Fibroblast of skin of back (primary cell): ENCODE measurements at places on chromosomes 16 and 17.

- peak; percentile 1 for DNase-seq
Observed at GRCh38 chr16:5604770-5605169, 507.2 kb upstream of the EEF2KMT start.

DNA sequence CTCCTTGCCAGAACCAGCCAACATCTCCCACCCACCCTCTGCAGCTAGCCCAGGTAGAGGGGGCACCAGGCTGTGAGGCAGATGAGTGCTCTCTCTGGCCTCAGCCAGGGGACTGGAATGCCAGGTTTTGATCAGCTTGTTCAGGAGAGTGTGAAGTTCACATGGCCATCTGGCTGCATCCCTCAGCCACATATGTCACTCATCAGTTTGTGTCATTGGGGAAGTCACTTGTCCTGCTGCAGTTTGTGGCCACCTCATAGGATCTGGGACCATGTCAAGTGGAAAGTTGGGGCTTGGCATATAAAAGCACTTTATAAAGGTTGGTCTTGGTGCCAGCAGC, 147.6 kb downstream of the SOCS1 start:
- DNase-seq: no peak

DNA sequence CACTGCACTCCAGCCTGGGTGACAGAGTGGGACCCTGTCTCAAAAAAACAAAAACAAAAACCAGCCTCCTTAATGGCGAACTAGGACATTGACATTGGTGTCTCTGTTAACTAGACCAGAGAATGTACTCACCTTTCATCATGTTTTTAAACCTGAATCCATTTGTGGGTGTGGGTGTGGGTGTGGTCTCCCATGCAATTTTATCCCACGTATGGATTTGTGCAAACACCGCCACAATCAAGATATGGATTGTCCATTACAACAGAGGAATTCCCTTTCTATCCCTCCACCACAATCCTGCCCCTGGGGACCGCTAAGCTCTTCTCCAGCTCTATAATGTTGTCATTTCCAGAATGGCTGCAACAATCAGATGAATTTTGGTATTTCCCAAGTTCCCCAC, 49.9 kb downstream of the DNAH17 start:
- DNase-seq: no peak

DNA sequence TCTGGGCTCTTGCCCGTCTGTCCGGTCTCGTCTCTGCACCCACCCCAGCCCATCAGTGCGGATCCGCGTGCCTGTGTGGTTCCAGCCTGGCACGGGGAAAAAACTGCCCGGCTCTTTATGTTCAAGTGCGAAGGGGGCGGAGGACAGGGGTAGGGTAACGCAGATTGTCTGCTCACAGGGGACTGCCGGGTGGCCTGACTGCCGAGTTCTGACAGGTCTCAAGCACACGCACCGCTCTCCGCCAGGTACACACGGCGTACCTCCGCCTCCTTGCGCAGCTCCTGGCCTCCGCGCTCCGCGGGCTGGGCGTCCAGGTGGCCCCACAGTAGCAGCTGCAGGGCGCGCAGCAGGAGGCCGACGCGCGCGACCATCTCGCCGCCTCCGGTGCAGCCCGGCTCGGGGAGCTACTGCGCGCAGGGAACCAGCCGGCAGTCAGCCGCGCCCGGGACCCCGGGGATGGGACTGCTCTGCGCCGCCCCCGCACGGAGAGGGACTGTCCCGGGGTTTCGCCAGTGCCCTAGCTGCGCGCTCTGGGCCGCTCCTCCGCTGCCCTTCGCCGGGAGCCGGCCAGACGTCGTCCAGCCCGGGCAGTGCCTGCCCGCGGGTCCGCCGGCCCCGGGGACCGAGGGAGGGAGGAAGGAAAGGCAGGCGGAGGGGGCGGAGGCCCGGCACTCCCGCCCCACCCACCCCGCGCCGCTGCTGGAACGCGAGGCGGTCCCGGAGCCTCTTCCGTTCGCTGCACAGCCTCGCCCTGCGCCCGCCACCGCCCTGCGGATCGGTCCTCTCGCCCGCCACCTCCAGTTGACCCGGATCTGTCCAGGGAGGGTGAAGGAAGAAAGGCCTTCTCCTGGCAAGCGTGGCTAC, at the start of gene MMP28:
Gene MMP28 (minus strand): TSS at position 635 of the 864 bp plus-strand sequence. CDS start 264 bp downstream, at position 371.
- DNase-seq: peak; percentile 42
